DMS79 treated with DMSO at 0.1 percent for 48 hours (cell line): ENCODE measurements at places on chromosomes 11 and 22.

- no peak for DNase-seq
These were observed 23.4 kb downstream of the SYT9 start for GRCh38 chr11:7275133-7275532.

GRCh38 chr11:889687-890475 is 20.7 kb downstream of the CHID1 start:
- DNase-seq = no peak

DNA sequence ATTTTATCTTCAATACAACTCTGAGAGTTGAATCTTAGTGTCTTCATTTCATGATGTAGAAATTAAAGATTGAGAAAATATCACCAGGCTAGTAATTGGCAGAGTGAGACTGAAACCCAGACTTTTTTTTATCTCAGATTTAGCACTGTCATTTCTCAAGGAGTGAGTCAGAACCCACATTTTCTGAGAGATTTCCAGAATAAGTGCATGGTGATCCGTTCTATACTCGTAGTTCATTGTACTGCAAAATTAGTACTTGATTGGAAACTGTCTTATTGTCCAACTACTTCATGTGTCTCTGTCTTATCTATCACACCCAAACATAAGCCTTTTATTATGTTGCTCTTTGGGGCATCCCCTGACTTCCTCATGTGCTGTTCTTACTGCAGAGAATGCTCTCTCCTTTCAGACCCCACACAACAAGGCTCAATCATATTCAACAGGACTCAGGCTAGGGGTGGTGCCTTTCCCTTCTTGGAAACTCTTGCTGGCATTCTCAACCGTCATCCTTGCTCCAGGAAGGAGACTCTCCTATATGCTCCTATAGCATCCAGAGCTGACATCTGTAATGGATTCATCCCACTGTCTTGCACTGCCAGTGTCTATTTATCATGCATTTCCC is 76.7 kb upstream of the BLID start:
- DNase-seq = no peak

DNA sequence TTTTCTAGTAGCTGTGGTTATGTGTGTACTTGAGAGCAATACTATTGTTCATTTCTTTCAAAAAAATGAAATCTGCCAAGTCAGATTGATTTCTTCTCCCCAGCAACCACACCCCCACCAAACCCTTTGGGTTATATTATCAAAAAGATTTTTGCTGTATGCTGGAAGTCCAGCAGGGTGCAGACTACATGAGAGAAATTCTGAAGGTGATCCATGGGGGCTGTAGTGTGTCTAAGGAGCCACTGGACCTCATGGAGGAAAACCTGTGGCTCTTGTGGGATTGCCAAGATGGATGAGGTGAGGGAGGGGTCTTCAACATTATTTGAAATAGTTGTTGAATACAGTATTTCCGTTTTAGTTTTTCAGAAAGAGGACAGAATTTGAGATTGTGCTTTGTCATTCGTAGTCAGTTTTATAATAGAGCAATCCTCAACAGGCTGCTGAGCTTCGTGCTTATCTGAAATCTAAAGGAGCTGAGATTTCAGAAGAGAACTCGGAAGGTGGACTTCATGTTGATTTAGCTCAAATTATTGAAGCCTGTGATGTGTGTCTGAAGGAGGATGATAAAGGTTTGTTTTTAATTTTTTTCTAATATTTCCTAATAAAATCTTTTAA is 3.1 kb downstream of the EIF3M start:
- DNase-seq = no peak

DNA sequence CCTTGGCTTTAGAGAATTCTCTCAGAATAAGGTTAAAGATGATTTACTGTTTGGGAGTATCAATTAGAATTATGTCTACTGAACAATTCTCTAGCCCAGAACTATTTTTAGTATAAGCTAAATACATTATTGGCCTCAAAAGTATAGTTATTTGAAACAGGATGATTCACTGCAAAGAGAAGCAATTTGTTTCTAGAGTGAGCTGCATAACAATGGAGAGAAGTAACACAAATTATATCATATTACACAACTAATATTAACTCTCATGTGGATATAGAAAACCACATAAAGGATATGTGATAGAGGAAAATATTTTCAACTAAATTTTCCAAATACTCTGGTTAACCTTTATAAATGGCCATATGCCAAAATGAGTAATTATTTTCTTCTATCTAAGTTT is 24.9 kb downstream of the PGM2L1 start:
- no peak for DNase-seq
